ENCODE measurements at places on chromosomes 3 and 15.

DNA sequence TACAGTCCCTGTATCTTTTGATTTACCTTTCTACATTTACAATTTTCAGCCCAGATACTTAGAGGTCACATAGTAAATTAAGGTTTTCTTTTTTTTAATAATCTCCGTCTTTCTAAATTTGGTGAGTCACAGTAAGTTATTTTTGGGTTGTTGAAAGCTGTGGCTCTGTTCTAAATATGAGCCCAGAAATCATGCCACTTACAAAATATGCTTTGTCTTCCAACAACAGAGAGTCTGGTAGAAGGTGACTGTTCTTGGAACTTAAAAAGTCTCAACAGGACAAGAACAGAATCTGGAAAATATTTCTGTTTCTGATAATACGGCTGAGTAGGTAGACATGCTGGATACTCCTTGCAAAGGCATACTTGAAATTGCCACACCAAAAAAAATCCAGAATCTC, 16.0 kb downstream of the GOLGA8S start:
- DNase-seq: no peak

DNA sequence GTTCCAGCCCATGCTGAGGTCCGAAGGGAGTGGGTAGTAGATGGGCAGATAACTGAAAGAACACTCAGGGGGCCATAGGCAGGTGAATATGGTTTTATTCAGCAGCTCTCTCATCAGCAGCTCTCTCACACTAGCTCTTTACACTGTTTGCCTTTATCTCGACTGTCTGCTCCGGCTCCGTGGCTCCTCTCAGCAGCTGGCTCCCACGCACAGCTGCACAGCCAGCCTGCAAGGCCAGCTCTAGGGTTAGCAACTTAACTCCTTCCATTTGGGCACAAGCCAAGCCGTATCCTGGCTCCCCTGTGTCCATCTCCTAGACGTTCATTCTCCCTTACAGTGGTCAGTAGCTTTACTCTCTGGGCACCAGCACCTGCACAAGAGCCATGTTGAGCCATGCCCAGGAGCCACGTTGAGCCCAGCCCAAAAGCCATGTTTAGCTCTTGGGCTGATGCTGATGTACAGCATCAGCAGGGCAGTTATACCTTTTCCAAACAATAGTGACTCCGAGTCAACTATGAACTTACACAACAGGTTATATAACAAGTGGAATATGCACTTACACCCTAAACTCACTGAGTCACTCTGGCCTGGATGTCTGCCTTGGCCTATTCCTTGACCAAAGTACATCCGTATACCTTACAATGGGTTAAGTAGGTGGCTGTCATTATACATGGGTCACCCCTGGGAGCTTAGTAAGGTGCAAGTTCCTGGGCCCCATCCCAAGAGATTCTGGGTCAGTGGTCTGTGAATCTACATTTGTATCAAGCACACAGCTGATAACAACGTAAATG, 34.6 kb upstream of the TOPAZ1 start:
- no peak for DNase-seq

DNA sequence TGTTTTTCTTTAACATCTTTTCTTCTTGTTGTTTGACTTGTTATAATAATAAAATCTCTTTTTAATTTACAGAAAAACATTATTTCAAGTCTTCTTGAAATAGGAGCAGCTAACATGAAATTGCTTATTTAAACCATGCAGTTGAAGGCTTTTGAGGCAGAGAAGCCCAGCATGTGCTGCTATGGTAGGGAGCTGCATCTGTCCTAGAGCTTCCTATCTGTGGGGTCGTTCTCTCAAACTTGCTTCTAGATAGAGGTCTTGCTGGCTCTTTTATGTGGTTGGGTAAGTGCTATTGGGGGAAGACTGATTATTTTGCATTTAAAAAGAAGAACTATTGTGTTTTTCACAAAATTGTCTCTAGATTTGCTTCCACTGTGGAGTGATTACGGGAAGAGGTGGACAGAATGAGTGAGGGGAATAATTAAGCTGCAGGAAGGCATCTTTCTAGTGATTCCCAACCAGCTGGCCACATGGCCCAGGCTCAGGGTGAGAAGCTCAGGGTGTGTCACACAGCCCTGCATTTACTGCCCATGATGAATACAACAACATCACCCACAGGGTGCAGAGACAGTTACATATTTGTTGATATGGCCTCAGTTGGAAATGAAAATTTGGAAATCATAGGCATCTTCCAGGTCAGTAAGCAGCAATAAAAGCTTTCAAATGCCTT, 98.7 kb downstream of the CHST2 start:
- DNase-seq: no peak

GRCh38 chr15:50558012-50558411, 11.5 kb upstream of the USP50 start:
- no peak for DNase-seq

GRCh38 chr3:135558906-135559305, 406.6 kb upstream of the PPP2R3A start:
- no peak for DNase-seq

- DNase-seq: no peak
Observed at GRCh38 chr3:42172047-42172654, 81.0 kb downstream of the TRAK1 start.

DNA sequence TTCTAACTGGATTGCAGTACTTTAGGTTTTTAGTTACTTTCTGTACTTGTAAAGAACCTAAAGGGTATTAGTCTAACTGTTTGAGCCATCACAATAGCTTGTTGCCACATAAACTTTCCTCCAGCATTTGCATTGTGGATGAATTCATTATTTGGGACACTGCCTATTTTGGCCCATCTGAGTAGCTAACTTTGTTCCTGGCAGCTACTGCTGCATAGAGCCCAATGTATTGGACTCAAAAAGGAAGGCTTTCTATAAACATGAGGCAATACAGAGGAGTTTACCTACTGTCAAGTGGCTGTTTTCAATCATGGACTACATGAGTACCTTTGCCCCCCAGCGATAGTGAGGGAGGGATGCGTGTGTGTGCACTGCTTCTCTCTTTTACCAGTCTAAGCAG, 1.9 kb downstream of the ROBO2 start:
- DNase-seq: no peak

DNA sequence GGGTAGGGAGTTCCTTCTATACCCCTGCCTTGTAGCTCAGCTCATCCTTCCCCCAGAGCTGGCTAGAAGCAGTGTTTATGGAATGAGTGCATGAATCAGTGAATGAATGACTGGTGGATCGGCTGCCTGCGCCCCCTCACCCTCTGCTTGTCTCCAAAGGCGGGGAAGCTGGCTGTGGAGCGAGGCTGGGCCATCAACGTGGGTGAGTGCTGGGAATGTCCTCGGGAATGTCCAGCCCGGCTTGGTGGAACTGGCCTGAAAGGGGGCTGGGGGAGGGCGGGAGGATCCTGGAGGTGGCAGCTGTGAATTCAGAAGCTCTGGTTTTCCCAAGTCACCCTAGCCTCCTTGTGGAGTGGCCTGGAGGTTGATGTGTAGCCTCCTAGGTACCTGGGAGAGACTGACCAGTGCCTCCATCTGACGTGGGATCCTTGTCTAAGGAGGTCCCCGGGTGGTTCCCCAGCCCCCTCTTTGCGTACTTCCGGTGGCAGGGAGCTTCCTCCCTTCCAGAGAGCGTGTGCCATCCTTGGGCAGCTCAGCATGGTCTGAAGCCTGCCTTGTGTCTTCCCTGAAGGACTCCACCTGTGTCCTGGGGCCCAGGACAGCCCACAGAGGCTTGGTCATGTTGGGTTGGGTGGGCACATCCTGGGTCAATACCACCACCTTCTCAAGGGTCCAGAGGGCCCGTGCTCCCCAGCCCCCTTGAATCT, 18.4 kb downstream of the HDAC11 start:
- no peak for DNase-seq

- DNase-seq: no peak
Observed at GRCh38 chr15:92971081-92971480, 71.0 kb downstream of the CHD2 start.

- DNase-seq: no peak
Observed at GRCh38 chr15:66452971-66453580, 44.5 kb downstream of the SNAPC5 start.

DNA sequence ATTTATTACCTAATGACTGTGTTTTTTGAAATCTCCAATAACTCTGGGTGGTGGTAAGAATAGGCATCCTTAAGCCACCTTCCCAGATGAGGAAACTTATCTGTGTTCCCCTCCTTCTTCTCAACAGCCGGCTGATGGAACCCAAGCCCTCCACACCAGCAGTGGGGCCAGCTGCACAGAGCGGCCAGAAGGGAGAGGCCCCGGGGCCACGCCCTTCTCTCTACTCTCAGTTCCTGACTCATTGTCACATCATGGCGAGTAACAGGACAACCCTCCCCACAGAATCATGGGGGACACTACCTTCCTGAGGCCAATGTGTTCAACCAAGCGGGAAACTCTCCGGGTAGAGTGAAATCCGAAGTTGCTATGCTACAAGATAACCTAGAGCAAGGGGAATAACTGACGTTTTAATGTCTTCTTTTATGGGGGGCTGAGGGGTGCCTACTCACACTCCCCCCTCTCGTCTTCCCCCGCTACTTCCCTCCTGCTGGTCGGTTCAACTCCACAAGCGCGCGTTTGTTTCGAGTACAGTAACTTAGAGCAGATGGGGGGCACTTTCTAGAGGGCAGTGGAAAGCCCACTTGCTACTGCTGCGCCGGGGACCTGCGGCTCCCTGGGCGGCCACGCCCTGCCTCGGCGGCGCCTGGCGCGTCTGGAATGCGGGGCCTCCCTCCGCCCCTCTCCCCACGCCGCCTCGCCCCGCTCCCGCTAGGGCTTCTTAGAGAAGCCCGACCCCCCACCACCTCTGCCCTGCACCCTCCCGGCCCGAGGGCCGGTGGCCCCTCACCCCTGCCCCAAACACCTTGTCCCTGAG, 621 bp downstream of the ANXA2 start:
- peak; percentile 13 for DNase-seq

GRCh38 chr15:55695432-55695831, 47.5 kb downstream of the PRTG start:
- DNase-seq: no peak

DNA sequence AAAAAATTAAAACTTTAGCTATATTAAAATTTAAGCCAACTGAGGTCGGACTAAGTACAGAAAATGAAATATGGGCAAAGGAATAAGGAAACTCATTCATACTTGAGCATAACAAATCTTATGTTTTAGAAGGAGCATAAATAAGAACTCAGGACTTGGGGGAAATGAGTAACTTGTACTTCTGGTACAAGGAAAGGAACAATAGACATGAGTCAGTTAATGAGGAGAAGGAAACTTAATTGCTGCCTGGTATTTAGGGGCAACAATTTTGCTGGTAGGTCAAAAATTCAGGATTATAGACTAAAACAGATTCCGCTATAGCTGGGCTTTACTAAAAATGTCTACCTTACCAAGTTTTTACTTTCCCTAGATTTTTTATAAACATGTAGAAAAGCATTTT, 113.1 kb downstream of the MYO5A start:
- DNase-seq: no peak

DNA sequence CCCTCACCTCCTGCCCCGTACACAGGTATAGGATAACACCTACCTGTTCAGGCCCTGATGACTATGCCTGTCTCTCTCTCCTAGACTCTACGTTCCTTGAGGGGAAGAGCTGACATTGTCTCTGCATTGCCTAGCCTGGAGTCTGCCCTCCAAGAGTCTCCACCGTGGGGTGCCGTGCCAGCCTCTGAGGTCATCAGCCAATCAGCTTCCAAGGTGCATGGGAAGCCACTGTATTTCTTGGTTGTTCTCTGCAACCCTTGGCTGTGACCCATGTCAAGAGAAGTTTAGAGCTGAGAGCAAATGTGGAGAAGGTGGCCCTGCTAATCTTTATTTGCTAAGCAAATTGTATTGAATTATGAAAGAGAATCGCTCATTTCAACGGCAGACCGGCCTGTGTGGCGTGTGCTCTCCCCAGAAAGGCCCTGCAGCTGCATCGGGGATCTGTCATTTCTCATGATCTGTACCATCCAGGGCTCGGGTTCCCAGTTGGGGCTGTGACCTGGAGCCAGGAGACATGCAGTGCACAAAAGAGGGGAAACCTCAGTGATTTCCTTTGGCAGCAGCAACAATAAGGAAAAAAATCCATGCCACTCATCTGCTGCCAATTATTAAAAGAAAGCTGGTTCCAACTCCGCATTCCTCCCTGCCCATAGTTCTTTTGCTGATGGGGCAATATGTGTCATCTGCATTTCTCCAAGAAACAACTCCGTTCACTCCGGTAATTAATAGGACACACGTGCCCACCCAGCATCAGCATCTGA, 182.2 kb downstream of the MEGF11 start:
- no peak for DNase-seq

DNA sequence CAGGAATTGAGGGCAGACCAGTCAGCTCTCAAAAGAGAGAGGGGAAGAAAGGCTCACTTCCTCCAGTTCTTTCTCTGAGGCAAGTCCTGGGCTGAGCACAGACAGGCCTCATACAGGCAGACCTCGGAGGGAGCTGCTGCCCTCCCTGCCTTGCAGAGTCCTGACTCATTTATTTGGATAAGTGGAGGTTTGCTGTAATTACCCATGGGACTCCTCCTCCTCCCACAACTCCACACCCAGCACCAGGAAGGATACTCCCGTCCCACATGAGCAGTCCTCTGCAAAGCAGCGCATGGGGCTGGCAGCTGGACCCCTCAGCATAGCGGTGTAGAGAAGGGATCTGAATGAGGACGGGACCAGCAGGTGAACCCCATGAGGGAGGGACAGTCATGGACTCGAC, 13.4 kb upstream of the SCN10A start:
- DNase-seq: no peak

GRCh38 chr3:198071602-198072287, 111.7 kb downstream of the LMLN start:
- peak; percentile 12 for DNase-seq

DNA sequence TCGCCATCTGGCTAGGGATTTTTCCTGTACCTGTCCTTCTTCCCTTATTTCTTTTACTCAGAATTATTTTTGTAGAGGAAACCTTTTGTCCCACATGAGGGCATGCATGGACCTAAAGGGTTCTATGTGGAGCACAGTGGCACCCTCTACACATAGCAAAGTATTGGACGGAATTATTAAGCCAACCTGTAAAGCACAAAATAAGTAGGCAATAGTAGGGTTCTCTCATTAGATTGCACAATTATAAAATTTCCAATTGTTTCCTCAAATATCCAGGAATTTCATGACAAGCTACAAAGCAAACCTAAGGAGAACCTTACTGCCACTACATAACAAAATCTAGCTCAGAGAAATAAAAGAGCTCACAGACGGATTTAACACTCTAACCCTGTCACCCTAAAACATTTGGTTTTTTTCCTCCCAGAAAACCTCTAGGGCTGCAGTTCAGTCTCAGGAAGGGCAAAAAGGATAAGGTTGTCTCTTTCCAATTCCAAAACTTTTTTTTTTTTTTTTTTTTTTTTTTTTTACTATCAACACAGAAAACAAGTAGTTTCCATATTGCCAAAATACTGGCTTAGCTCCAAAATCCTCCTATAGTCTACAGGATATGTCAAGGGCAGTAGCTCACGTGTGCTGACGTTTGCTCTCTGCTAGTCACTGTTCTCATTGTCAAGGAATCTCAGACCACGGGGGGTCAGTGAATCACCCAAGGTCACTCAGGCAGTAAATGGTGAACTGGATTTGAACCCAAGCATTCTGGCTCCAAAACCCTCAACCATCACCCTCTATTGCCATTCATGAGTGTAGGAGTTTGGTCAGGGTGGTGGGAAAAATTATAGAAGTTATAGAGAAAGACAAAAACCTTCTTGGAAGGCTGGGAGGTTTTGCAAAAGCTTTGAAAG, 52.3 kb downstream of the NCEH1 start:
- no peak for DNase-seq
